ENCODE measurements at places on chromosomes 16 and 17.

DNA sequence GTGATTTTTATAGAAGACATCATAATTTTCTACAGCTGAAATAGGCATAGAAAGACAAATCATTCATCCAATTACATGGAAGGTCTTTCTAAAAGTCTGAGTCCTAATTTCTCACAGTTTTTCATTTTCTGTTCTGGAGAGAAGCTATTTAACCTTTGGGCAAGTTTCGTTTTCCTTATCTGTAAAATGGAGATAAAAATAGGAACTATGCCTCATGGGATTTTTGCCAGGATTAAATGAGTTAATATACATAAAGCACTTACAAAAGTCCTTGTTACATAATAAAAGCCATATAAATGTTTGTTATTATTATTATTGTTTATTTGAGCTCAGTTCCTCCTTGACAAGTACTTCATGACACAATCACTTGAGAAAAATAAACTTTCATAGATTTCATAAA lies 121.4 kb downstream of the SKAP1 start:
- DNase-seq = no peak
- H3K27me3 ChIP-seq = no peaks in the 10 kb centered on the region
- no peaks in the 10 kb centered on the region for H3K4me1 ChIP-seq
- H3K27ac ChIP-seq = no peak overlapping the region

- no peak overlapping the region for H3K4me3 ChIP-seq
- no peaks in the 10 kb centered on the region for H3K27me3 ChIP-seq
- peaks cover 13% of the 10 kb centered on the region for H3K4me1 ChIP-seq
- peaks cover 4% of the 10 kb centered on the region for H3K36me3 ChIP-seq
- H3K27ac ChIP-seq = no peak overlapping the region
- no peak for DNase-seq
Observed at GRCh38 chr17:21289175-21289901, 4.8 kb downstream of the MAP2K3 start.

DNA sequence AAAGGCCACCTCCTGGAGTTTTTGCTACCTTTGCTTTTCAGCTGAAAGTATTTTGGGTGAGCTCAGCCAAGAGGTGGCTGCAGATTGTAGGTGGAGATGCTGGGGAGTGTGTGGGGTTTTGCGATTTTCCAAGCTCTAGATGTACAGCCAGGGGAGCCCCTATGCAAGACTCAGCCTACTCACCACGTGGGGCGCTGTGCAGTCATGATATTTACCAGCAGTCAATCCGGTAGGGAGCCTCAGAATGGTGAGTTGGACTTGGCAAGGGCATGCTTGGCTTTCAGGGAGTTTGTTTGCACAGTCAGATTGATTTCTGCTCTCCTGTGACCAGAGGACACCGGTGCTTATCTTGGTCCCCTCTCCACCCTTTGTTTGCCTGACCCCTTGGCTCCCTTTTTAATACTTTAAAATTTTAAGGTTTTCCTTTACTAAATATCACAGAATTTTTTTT lies 175.3 kb downstream of the UTP18 start:
- no peaks in the 10 kb centered on the region for H3K27me3 ChIP-seq
- no peaks in the 10 kb centered on the region for H3K36me3 ChIP-seq
- no peak for DNase-seq
- no peak overlapping the region for H3K4me3 ChIP-seq
- H3K27ac ChIP-seq = no peak overlapping the region
- H3K4me1 ChIP-seq = no peaks in the 10 kb centered on the region

DNA sequence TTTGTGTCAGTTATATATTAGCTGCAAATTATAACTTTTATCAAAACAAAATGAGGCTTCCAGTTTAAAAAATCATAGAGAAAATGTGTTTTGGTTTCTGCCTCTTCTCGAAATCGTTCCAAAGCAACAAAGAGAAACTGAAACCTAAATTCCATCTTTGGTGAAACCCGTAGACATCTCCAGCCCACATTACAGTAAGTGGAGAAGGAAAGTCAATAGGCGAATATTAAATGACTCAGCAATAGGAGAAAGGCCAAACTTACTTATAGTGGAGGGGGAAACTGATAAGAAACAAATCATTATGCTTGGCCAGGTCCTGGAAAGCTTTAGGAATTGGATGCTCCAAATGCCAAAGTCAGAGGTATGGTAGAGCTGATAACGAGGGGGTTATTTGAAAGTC lies 103.0 kb upstream of the SHISA6 start:
- H3K4me3 ChIP-seq = no peak overlapping the region
- no peaks in the 10 kb centered on the region for H3K4me1 ChIP-seq
- H3K27ac ChIP-seq = no peak overlapping the region
- no peaks in the 10 kb centered on the region for H3K36me3 ChIP-seq

- no peak overlapping the region for H3K27ac ChIP-seq
- no peaks in the 10 kb centered on the region for H3K27me3 ChIP-seq
Observed at GRCh38 chr17:75151930-75152329, 2.4 kb downstream of the JPT1 start.

- H3K27me3 ChIP-seq = no peaks in the 10 kb centered on the region
- H3K4me3 ChIP-seq = no peak overlapping the region
- H3K4me1 ChIP-seq = peaks cover 11% of the 10 kb centered on the region
- DNase-seq = no peak
Observed at GRCh38 chr17:45111850-45112249, 20.5 kb downstream of the PLCD3 start.

DNA sequence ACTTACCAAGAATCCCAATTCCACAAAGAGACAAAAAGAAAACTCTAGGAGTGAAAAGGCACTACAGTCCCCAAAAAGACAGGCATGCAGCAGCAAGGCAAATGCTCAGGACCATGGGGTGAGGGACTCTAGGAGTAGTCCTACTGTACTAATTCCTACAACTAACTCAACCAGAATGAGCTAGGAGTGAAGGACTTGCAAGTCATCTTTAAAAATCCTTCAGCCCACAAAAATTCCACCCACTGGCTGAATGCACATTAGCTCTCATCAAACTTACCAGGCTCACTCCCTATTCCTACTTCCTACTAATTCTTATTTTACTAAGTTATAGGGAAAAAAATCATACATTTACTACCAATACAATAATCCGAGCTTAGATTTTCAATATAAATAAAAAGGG lies 141.7 kb upstream of the C17orf78 start:
- DNase-seq = no peak
- H3K4me1 ChIP-seq = no peaks in the 10 kb centered on the region

- no peak overlapping the region for H3K4me3 ChIP-seq
- no peaks in the 10 kb centered on the region for H3K4me1 ChIP-seq
- DNase-seq = no peak
- no peaks in the 10 kb centered on the region for H3K36me3 ChIP-seq
Observed at GRCh38 chr17:77225265-77225664, 84.5 kb downstream of the SEC14L1 start.

DNA sequence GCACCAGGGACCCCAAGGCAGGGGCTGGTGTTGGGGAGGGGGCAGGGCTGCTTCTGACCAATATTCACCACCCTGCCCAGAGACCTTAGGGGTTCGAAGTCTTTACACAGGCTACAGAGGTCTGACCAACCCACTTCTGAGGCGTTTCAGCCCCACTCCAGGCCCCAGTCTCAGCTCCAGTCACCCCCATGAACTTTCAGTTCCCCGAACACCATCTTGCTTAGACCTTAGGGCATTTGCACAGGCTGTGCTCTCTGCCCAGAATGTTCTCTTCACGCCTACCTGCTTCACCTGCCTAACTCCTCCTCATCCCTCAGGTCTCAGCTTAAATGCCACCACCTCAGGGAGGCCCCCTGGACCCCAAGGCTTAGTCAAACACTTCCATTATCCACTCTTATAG lies 25.8 kb upstream of the CPNE2 start:
- no peaks in the 10 kb centered on the region for H3K36me3 ChIP-seq
- no peak overlapping the region for H3K27ac ChIP-seq
- H3K27me3 ChIP-seq = no peaks in the 10 kb centered on the region
- H3K4me1 ChIP-seq = peaks cover under 1% of the 10 kb centered on the region

- peak; percentile 96 for DNase-seq
- H3K27me3 ChIP-seq = no peaks in the 10 kb centered on the region
- peak within 1 kb of the TSS; percentile 72 for H3K4me3 ChIP-seq
- H3K27ac ChIP-seq = peak within 1 kb of the TSS; percentile 32
- peaks cover 18% of the 10 kb centered on the region for H3K36me3 ChIP-seq
Observed at GRCh38 chr17:49995055-49995738, at the start of gene DLX3. Gene DLX3 (minus strand): TSS chr17:49995224. CDS start chr17:49994998, 226 bp downstream.
